Cortex of kidney (tissue), 1 donor: ENCODE measurements at places on chromosomes 6 and 20.

DNA sequence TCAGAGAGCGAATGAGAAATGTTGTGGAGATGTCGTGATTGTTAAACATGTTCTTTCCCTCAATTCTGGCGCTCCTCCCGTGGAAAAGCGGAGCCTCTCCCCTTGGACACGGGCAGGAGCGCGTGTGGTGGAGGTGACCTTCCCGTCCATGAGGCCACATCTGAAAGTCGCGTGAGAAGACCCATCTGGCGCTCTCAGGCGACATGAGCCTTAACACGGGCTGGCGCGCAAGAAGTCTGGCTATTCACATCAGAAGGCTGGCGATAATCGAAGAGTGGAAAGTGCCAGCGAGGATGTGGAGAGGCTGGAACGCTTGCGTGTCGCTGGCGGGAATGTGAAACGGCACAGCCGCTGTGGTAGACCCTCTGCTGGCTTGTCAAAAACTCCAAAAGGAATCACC, 341.3 kb downstream of the ZFAND3 start:
- no peak for DNase-seq

- DNase-seq = no peak
These were observed 59.2 kb downstream of the PPP1R16B start for GRCh38 chr20:38864662-38865061.

DNA sequence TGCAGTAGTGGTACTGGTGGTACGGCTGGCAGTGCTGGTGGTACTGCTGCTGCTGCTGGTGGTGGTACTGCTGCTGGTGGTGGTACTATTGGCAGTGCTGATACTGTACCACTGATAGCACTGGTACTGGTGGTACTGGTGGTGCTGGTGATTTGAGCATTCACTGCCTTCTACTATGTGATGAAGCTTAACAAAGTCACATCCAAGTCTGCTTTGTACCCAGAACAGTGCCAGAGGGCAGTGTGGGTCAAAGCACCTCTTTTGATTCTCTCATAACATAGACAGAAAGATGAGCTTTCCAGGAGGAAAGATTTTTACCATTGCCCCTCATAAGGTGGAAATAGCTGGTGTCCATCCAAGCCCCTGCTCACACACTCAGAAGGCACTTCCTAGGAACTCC, 48.7 kb downstream of the ANKRD6 start:
- no peak for DNase-seq

- no peak for DNase-seq
These were observed 50.4 kb downstream of the NOL4L start for GRCh38 chr20:32534661-32535240.

- DNase-seq = no peak
These were observed 379.6 kb upstream of the TSHZ2 start for GRCh38 chr20:52592567-52592966.

GRCh38 chr6:80197474-80197873, 91.0 kb downstream of the BCKDHB start:
- no peak for DNase-seq

DNA sequence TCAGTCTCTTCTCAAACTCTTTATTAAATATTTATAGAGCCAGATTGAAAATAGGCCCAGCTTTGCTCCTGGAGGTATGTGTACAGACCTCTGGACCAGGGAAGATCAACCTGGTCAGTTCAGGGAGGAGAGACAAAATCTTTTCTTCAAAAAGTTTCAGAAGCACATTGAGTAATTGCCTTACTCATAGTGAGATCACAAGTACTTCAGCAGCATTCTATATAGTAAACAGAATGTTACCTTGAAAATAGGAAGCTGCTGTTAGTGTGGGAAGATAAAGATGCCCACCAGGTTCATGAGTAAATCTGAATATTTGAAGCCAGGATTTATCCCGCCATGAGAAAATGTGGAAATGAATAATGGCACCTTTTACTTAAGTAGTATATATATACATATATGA, 665.9 kb upstream of the CITED2 start:
- DNase-seq = no peak

- DNase-seq = no peak
These were observed 117.0 kb downstream of the ME1 start for GRCh38 chr6:83313882-83314281.

GRCh38 chr6:35486005-35486925, 10.6 kb downstream of the TEAD3 start:
- DNase-seq = no peak

DNA sequence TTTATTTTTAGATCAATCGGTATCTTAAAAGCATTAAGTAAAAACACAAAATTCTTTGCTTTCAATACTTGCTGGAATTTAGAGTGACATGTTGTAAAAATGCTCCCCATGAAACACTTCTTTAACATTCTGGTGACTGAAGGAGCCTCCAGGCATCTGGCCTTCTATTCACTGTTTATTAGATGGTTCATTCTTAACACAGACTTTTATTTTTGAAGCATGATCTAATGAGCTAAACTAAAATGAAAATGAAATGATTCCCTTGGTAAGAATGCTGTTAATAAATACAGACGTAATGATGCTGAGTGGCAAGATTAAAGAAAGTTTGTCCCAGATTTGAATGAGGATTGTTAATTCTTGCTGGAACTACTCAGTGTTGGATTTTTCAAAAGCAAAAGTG, 698.4 kb downstream of the TENT5A start:
- DNase-seq = no peak

DNA sequence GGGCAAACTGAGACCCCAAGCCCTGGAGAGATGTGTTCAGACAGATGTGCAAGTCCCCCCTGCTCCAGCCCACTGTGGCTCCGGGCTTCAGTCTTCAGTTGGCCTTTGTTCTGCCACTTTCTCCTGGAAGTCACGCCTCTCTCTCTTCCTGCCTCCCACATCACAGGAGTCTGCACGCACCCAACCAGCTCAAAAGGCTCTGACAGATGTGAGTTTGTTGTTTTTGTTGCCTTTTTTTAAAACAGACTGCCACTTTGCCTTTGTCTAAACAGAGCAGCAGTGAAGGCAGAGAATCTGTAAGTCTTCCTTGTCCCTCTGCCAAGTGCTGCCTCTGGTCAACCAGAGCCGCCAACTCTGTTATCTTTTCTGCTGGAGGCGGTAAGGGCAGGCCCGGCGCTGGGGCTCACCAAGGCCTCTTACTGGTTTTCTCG, 149.7 kb downstream of the TFAP2C start:
- no peak for DNase-seq
